ENCODE measurements at places on chromosomes 3 and 15.

- DNase-seq = no peak
Observed at GRCh38 chr3:36482256-36482655, 102.0 kb downstream of the STAC start.

DNA sequence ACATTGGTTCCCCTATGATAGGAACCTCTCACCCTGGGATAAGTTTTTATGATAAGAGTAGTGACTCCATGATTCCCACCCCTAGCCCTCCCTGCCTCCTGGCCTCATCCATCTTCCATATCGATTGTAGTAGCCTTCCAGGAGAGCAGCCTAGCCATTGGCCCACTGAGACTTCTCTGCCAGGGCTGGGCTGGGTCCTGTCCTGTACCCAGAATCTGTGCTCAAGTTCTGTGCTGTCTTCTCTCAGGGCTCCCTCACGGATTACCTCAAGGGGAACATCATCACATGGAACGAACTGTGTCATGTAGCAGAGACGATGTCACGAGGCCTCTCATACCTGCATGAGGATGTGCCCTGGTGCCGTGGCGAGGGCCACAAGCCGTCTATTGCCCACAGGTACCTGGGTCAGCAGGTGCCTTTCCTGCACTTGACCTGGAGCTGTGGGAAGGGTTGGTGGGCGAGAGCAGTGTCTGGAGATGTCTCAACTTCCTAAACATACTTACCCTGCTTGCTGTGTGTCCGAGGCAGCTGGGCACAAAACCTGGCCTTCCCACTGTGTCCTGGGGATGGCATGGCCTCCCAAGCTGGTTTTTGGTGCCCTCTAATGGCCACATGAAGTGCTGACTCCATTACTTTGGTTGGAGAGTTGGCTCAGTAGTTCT lies 16.6 kb upstream of the EXOG start:
- peak; percentile 55 for DNase-seq

GRCh38 chr3:52536369-52537164 lies at the start of gene UQCC5:
UQCC5 (plus strand) TSS chr3:52536605; CDS start chr3:52536756, 151 bp downstream.
- peak; percentile 97 for DNase-seq

DNA sequence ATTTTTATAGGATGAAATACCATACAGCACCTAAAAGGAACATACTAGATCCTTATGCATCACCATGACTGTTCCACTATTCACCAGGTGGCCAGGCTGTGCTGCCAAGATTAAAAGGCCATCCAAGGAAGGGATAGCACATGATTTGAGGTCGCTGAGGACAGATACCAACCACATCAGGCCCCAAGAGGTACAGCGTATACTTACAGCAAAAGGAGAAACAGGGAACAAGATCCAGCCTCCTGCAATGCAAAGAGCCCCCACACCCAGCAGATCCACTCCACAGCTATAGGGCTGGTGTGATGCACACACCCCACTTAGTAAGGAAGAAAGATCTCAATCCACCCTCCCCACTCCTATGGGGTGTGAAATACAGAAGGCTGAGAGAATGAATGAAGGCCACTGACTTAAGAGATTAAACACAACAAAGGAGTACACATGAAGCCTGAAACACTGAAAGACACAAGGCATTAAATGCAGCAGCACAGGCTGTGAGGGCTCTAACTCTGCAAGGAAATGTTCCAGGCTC lies 32.0 kb upstream of the ZNF445 start:
- no peak for DNase-seq

DNA sequence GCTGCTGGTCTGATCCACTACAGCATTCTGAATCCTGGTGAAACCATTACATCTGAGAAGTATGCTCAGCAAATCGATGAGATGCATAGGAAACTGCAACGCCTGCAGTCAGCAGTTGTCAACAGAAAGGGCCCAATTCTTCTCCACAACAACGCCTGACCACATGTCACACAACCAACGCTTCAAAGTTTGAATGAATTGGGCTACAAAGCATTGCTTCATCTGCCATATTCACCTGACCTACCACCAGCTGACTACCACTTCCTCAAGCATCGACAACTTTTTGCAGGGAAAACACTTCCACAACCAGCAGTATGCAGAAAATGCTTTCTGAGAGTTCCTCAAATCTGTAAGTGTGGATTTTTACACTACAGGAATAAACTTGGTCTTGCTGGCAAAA lies 54.7 kb upstream of the C2CD4B start:
- no peak for DNase-seq

DNA sequence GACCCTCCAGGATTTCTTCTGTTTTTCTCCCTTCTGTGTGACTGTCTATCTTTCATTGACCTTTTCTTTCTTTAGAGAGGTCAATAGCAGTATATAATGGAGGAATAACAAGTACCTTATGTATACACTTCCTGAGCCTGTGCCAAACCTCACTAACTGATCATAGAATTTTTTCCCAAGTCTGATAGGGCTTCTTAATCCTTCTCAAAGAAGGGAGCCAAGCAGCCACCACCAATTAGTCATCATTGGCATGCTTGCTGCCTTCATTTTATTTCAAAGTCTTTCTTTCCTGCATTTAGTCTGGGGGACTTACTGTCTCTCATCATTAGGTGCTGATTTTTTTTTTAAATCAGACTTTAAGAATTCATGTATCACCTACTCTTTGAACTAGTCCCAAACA lies 327.0 kb downstream of the FEZF2 start:
- no peak for DNase-seq

GRCh38 chr3:53039376-53039752 lies 6.5 kb downstream of the SFMBT1 start:
- no peak for DNase-seq

DNA sequence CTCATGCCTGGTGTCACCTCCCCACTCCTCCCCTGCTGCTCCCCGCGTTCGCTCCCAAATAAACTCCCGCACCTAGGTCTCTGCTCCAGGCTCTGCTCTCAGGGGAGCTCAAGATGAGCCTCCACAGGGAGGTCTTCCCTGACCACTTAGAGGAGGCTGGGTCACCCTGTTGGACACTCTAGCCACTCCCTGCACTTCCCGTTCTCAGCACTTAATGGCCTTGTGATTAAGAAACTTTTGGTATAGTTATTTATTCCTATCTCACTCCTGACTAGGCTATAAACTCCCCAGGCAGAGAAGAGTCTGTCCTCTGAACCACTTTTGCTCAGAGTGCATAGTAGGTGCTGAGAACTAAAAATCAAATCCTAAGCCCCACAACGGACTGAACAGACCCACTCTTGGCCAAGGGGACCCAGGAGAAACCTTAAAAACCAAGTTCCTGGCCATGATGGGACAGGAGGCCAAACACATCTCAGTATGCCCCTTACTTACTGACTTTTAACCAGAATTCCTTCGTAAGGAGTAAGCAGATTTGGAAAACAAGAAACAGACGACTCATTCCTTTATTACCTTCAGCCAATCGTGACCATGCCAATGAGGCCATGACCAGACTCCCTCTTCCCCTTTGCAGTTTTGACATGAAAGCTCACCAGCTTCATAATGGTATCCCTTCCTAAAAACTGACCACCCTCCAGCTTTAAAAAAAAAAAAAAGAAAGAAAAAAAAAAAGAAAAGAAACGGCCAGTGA lies 69.0 kb upstream of the HRH1 start:
- no peak for DNase-seq

- no peak for DNase-seq
Observed at GRCh38 chr3:64384561-64384960, 159.3 kb upstream of the PRICKLE2 start.

DNA sequence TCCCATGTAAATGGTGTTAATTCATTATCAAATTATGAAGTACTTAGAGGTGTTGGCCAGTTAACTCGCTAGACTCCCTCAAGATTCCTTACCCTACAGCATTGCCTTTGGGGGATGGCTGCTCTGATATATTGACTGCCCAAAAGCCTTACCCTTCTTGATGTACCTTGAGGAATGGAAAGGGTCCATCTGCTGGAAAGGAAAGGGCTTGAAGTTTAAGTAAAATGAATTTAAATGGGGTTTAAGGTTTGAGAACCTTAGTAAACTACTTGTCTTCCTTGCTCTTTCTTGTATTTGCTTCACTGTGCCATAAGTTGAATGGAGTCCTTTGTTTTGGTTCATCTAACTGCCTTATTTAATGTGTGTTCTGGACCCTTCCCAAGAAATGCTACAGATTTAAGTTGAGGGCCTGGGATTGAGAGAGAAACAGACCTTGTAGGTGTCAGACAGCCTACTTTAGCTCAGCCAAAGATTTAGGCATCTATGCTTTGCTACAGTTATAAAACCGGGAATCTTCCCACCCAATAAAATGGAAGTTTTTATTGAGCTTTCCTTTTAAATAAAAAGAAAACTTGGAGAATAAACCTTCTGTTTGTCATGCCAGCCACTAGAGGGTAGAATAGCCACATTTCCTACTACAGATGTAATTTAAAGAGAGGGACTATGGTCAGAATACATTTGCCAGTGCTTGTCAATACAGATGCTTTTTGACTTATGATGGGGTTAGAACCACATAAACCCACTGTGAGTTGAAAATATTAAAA lies 25.3 kb downstream of the CMSS1 start:
- DNase-seq = peak; percentile 59

- peak; percentile 20 for DNase-seq
Observed at GRCh38 chr15:75891895-75892294, 11.8 kb upstream of the FBXO22 start.
